AG04450 (cell line): ENCODE measurements at places on chromosomes 3 and 15.
A peak's percentile ranks its signal among the peaks of the same experiment; 100 is the strongest.

GRCh38 chr3:112514527-112515128 lies 15.4 kb upstream of the BTLA start:
- no peak for DNase-seq

- DNase-seq = no peak
Measured at GRCh38 chr3:10533737-10534023, 28.3 kb upstream of the ATP2B2 start.

- DNase-seq = no peak
Measured at GRCh38 chr15:90685591-90686434, 31.3 kb upstream of the BLM start.

DNA sequence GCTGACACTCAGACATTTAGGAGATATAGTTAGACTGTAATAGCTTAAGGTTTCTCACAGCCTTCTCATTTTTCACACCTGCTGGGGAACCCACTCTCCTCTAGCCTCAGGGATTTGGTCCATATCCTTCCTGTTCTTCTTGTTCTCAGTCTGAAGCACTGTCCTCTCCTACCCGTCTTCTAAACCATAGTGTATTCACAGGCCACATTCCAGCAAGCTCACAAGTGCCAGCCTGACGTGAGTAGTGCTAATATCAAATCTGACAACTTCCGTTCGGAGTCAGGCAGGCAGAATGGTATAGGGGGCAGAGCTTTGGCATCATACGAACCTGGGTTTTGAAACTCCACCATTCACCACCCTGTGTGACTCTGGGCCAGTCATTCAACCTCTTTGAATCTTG lies 6.9 kb upstream of the CA12 start:
- no peak for DNase-seq

DNA sequence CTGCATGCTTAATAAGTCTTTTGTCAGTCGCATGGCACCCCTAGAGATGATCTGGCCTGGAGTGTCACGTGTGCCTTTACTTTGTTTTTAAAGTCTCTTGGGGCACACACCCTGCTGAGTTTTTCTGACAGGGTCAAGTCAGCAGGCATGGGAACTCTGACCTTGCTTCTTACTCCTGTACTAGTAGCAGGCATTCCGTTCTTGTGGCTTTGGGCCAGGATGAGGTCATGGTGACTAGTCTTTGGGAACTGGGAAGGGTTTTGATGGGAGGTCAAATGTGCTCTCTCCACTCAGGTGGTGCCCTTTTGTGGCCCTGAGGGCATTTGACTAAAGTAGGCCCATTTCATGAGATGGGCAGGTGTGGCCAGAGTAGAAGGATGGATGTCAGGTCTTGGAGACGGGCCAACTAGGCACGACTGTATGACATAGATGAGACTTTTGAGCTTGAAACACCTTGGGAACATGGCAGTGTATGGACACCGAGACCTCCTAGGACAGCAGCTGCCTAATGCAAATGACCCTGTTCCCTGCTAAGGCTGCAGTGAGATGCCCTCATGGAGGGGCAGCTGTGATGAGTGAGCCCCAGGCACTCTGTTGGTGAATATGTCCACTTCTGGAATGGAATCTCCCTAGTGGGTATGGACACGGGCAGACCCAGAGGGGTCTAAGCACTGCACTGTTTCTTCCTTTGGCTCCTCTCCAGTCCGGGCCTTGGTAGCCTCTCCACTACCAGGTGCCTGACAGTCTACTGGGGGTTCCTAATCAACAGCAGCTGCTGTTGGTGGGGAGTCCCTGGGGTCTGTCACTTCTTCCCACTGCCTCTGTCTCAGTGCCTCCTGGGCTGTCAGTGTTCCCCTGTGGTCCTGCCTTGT lies 16.4 kb downstream of the SRPRB start:
- DNase-seq = peak; percentile 33

GRCh38 chr15:100341750-100342560 lies at the start of gene ADAMTS17:
Gene ADAMTS17, minus strand, starts transcription at chr15:100341975. Its CDS starts 76 bp downstream, at chr15:100341899.
- DNase-seq = no peak

GRCh38 chr3:68662176-68662575 lies 270.2 kb downstream of the TAFA4 start:
- DNase-seq = no peak

DNA sequence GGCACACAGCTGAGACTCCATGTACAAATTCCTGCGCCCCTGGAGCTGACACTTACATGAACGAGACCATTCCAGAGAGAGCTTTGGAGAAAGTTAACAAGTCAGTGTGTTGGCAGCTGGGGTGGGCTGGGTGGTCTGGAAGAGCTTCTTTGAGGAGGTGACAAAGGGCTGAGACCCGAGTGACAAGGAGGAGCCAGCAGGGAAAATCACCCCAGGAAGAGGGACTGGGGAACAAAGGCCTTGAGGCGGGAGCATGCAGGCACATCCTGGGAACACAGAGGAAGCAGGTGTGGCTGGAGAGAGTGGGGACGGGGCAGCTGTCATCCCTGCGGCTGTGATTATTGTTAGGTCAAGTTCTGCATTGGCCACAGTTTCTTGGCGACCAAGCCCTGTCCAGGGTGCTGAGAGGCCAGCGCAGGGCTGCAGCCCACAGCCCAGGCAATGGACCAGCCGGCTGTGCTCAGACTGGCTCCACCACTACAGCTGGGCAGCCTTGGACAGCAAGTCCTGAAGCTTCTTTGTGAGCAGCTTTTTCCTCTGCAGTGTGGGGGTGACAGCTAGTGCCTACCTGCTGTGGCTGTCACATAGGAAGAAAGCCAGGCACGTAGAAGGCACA lies 34.2 kb upstream of the PRR23E start:
- no peak for DNase-seq

- no peak for DNase-seq
Measured at GRCh38 chr3:150763841-150764483, 993 bp upstream of the SIAH2 start.

DNA sequence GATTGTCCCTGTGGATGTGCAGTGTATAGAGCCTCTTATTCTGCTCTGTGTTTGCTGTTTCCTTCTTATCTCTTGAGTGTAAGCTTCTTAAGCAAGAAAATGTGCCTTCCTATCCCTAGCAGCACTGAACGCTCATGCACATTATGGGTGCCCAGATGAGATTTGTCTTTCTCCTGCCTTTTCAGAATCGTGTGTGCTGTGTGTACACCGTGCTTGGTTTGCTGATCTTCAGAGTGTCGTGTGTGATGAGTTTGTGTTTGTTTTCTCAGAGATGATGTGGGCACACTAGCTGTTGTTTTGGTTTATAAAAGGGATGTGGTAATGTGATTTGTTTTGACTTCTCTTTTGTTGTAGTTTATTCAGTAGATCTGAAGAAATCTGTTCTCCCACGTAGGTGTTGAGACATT lies 19.7 kb downstream of the GPR171 start:
- no peak for DNase-seq

GRCh38 chr3:134640872-134641470 lies 9.9 kb downstream of the KY start:
- DNase-seq = no peak

- no peak for DNase-seq
Measured at GRCh38 chr3:47851888-47852603, 49.1 kb downstream of the DHX30 start.

GRCh38 chr3:117434661-117435412 lies 725.3 kb downstream of the TUSC7 start:
- DNase-seq = no peak

DNA sequence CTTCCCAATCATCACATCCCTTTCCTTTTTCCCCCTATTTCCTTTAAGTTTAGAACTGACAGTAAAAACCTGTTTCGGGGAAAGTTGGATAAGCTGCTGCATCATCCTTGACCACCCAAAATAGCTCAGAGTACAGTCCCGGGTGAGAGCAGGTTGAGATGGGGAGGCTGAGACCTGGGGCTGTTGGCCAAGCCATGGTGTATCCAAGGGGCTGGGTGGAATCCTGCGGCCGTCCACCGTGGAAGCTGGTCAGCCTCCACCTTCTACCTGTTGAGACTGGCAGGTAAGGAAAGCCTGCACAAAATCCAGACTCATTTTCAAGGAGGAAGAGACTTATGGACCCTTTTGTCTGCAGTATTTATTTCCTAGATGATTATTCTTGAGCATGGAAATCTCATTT lies 128.2 kb upstream of the PLXNA1 start:
- DNase-seq = no peak

DNA sequence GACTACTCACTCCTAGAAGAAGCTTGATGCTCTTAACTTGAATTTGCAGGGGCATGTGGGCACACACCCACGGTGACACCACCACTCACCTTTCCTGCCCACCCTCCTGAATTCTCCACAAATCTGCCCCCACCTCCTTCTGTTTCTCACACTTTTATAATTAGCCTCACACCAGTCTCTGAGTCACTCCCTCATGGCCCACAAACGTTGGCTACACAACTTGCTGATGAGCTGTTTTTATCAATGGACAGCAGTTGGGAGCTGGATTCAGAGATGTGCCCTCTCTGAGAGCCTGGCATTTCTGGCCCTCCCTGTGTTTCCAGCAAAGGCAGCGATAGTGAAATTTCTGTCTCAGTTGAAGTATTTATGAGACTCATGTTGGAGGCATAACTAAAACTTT lies 1.3 kb downstream of the COLQ start:
- DNase-seq = no peak

- DNase-seq = no peak
Measured at GRCh38 chr3:85594676-85595075, 635.9 kb downstream of the CADM2 start.

DNA sequence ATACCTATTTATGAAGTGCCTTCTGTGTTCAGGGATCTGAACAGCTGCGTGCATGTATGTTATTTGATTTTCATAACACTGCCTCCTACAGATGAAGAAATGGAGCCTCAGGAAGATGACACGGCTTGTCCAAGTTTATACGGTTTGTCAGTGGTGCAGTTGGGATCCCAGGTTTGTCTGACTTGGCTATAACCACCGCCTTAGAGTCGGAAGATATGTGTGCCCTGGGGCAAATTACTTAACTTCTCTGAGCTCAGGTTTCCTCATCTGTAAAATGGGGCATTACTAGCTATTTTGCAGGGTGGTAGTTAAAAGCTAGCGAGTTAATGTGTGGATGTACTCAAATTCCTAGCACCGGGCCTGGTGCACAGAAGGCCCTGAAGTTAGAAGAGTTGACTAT lies 54.1 kb upstream of the ANP32A start:
- no peak for DNase-seq

GRCh38 chr15:59221511-59222505 lies 15.2 kb downstream of the LDHAL6B start:
- peak; percentile 68 for DNase-seq

DNA sequence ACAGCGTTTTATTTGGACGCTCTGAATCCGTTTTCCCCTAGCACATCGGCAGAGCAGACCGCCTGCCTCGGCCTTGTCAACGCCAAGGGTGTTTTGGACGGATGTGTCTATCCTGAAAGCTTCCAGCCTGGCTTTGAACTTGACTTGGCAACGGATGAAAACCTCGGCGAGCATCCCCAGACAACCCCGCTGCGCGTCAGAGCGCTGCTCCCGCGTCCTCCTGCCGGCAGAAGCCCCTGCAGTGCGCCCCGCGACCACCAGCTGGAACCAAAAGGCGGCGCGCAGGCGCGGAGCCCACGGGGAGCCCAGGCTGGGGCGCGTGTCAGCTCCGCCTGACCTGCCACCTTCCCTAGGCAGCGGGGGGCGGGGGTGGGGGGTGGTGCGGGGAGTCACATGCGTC lies 26.2 kb upstream of the ARL8B start:
- no peak for DNase-seq

DNA sequence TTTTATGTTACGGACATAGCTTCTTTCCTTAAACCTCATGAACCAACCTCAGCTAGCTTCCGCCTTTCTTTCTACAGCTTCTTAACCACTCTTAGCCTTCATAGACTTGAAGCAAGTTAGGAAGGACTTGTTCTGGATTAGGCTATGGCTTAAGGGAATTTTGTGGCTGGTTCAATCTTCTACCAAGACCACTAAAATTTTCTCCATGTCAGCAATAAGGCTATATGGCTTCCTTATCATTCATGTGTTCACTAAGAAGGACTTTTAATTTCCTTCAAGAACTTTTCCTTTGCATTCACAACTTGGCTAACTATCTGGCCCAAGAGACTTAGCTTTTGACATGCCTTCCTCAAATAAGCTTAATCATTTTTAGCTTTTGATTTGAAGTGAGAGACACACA lies 24.5 kb downstream of the CCPG1 start:
- no peak for DNase-seq

DNA sequence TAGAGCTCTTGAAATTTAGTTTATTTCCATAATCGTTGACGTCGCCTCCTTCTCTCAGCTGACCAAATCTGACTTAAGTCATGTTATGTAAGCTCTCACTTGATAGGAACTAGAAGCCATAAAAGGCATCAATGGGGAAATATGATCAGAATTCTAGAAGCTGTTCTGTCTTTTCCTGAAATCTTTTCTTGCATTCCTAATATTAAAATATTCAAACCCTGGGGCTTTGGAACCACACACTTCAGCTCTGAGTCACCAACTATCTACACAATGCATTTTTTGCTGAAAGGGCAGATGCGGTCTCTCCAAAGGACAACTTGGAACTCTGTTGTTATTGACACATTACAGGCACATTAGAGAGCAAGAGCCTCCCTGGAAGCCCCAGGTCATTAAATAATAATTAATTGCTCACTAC lies 91.3 kb downstream of the LARS2 start:
- peak; percentile 36 for DNase-seq

- no peak for DNase-seq
Measured at GRCh38 chr3:195729476-195730251, 8.9 kb downstream of the MUC20 start.

- DNase-seq = peak; percentile 24
Measured at GRCh38 chr3:122101646-122102045, 46.5 kb downstream of the CD86 start.

DNA sequence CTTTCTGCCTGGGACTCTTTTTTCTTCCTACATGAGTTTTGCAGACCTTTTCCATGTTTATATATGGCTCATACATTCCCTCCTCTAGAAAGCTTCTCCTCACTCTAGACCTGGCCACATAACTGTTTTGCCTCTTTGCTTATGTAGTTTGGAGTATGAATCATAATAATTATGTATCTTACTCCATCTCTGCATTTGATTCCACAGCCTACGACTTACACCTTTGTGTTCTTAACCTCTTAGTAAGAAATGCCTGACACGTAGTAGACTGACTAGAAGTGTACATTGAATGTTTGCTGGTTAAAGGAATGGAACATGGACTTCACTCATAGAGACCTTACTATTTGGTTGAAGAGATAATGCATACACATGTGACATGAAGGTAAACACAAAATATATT lies 56.4 kb downstream of the MBNL1 start:
- no peak for DNase-seq

GRCh38 chr15:93587059-93587521 lies 498.1 kb upstream of the RGMA start:
- no peak for DNase-seq

DNA sequence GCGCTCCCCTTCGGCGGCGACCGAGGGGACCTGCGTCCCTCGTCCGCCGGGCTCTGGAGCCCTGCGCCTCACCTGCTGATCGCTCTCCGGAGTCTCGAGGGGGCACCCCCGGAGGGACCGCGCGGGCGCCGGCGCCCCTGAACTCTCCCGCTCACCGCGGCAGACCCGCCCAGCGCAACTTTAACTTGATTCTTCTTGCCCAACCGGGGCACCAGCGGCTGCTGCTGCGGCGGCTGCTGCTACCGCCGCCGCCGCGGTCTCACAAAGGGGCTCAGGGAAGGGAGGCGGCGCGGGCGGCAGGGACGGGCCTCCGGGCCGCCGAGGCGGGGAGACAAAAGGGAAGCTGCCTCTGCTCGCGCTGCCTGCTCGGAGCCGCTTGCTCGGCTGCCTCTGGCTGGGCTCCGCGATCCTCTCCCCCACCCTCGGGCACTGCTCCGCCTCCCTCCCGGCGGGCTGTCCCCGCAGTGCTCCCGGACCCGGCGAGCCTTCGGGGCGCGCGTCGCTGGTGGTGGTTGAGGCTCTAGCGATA lies at the start of gene PPM1L:
Gene PPM1L (plus strand): TSS at position 456 of the 529 bp plus-strand sequence.
- no peak for DNase-seq
